ENCODE measurements at places on chromosomes 5 and 9.

GRCh38 chr5:141603923-141604717 is 14.7 kb downstream of the DIAPH1 start:
- no peak for DNase-seq

GRCh38 chr9:70519912-70520724 is 105.7 kb upstream of the KLF9 start:
- no peak for DNase-seq

DNA sequence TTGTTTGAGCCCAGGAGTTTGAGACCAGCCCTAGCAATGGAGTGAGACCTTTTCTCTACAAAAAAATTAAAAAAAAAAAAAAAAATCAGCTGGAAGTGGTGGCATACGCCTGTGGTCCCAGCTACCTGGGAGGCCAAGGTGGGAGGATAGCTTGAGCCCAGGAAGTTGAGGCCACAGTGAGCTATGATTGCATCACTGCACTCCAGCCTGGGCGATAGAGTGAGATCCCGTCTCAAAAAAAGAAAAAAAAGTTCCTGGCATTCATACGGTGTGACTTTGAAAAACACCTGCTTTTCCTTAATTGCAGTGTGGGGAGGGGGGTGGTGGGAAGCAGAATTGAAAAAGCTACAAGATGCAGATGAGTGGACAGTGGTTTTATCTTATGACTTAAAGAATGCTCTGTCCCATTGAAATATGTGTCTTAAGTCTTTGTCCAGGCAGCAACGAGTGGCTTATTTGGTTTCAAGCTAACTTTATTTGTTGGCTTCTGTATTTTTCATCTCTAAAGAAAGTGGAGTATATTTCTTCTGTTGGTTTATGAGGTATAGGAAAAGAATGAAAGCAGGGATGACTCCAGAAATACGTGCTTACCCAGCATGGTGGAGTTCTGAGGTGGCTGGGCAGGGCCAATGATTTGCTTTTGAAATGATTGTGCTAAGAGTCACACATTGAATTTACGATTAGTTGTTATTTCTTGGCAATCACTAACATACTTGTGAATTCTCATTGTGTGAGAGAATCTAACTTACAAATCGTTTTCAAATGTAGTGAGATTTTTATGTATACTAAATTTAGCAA is 27.8 kb downstream of the ROPN1L start:
- DNase-seq: no peak

DNA sequence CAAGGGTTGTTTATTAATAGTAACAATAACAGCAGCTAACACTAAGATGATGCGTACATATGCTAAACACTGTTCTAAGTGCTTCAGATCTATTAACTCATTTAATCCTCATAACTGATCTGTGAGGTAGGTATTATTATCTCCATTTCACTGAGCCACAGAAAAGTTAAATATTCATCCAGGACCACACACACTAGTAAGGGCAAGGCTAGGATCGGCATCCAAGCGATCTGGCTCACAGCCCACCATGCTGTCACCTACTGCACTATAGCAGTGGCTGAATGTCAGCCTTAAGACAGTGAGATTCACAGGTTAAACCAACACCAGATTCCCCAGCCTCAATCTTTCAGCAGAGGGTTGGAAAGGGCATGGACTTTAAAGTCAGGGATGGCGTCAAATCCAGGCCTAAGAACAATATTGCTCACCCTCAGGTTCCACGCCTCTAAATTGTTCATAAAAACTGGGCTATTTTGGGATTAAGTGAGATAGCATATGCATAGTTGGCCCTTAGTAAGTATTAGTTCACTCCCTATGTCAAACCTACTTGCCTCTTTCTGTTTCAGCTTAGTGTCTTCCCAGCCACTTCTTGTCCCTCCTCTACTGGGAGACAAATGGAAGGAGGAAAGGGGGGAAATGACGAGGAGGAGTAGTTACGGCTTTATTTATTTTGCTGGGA is 150.8 kb downstream of the MAPKAP1 start:
- no peak for DNase-seq

- no peak for DNase-seq
Observed at GRCh38 chr5:95996904-95997723, 35.5 kb upstream of the ELL2 start.

DNA sequence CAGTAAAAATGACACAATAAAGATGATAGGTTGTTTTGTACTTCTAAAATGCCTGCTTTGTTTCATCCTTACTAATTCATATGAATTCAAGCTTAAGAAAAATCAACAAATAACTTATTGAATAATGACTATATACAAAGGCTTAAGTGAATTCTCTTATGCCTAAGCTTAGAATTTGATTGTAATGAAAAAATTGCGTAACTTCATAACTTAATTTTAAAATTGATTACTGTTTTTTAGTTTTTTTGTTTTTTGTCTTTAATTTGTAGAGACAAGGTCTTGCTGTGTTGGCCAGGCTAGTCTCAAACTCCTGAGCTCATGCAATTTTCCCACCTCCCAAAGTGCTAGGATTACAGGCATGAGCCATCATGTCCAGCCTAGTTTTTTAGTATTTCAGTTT is 391.9 kb downstream of the ARRDC3 start:
- no peak for DNase-seq

DNA sequence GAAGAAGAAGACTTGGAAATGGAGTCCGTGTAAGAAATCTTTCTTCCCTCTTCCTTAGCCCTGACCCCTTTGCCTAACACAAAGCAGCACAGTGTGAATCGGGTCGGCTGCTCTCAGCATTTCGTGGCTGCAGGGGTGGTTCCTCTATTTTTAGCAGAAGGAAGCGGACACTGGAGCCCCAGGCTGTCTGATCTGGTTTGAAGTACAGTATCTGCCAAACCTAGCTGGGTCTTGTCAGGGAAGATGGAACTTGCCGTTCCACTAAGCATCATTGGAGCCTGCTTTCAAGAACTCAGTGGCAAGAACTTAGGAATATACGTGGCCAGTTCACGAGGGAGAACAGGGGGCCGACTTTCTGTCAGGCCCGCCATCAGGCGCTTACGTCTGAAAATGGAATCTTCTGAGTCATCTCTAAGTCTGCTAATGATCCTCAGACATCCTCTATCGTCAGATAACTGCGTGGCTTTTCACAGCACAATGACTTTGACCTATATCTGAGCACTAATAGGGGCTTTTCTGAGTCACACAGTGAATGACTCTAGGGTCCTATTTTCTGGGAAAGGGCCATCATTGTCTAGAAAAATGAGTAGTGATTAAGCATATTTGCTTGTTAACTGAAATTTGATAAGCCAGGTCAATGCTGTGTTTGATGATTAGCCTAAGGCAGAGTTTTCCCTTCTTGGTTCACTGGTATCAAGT is 43.3 kb upstream of the NCS1 start:
- no peak for DNase-seq

DNA sequence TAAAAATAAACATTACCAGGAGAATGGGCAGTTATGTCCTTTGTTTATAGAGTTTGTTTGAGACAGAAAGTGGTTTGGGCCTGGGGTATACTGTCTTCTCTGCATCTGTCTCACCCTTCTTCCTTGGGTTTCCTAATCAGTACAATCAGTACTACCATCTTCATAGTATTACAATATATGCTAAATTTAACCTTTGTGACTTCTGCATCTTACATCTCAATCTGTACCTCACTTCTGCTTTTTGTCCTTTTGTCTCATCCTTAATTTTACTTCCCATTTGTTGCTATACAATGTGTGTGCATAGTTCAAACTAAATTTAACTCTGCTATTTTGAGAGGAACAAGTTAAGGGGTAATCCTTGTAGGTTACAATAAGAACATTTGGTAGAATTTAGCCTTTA is 19.6 kb downstream of the FBXO38 start:
- no peak for DNase-seq

DNA sequence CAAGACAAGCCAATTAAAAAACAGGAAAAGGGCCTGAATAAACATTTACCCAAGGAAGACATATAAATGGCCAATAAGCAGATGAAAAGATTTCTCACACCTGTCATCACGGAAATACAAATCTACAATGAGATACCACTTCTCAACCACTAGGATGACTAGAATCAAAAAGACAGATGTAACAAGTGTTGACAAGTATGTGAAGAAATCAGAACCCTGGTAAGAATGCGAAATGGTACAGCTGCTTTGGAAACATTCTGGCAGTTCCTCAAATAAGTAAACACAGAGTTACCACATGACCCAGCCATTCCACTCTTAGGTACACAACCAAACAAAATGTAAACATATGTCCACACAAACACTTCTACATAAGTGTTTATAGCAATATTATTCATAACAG is 32.5 kb downstream of the LEAP2 start:
- no peak for DNase-seq

GRCh38 chr9:112218908-112219307 is 43.8 kb upstream of the SUSD1 start:
- DNase-seq: no peak

- DNase-seq: peak; percentile 47
Observed at GRCh38 chr9:38008168-38009034, 60.6 kb downstream of the SHB start.

- DNase-seq: no peak
Observed at GRCh38 chr5:24831989-24832388, 187.2 kb upstream of the CDH10 start.

- DNase-seq: no peak
Observed at GRCh38 chr5:17441351-17441750, 56.7 kb upstream of the TAF11L2 start.

DNA sequence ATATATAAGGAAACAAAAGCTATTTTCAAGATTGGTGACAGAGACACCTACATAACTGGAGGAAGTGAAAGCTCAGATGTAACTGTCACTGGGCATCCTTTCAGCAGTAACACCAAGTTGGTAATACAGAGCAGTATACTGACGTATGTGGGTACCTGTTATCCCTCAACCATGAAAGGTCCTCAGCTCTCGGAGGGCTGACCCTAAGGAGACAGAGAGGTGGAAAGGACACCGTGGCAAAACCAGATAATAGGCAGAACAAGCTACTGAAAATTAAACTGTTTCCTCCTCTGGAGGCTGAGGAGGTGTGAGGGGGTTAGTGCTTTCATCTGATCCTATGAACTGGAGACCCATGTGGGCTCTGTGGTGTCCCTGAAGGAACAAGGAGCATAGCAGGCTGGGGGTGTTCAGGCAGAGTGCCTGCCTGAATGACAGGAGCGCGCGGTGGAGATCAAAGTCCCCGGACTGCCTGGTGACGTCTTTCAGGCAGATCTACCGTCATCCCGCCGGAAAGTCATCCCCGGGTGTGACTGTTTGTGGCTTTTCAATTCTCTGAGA is 130.2 kb upstream of the FSTL4 start:
- no peak for DNase-seq

Measured in brain pericyte (primary cell).